NAMALWA (cell line): ENCODE measurements at places on chromosomes 12 and 14.

DNA sequence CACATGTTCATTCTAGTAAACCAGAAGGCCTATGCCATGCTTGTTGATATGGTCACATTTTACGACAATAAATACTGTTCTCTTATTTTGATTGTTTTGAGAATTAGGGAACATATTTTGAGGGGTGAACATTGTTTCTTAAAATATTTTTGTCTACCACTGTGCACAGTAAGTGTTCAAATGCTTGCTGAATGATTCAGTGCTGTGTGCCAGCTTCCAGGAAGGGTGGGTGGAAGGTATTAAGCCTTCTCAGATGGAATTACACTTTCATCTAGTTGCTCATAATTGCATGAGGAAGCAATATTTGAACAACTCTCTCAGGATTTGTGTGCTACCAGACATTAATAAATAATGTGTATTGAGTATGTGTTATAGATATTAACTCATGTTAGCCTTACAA lies 15.5 kb upstream of the TMX1 start:
- no peak for DNase-seq

- no peak for DNase-seq
Observed at GRCh38 chr12:95624589-95624988, 73.3 kb upstream of the USP44 start.

DNA sequence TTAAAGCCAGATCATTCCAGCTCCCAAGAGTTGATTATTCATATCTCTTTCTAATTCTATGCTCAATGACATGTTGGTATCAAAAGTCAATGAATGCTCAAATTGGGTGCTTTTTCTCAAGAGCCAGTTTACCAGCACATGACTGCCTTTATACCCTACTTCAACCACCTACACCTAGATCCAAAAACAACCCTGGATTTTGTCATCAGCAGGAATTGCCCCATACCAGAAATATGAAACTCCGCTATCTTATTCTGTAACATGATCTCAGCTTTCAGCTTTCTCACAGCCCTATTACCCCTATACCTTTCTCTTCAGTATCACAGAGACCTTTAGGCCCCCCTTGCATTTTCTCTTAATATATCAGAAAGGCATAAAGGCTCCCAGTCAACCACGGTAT lies 32.3 kb upstream of the ESR2 start:
- DNase-seq = no peak

- no peak for DNase-seq
Observed at GRCh38 chr14:68694516-68695235, 98.2 kb downstream of the ZFP36L1 start.

- DNase-seq = no peak
Observed at GRCh38 chr14:101072531-101072930, 169.0 kb upstream of the RTL1 start.

DNA sequence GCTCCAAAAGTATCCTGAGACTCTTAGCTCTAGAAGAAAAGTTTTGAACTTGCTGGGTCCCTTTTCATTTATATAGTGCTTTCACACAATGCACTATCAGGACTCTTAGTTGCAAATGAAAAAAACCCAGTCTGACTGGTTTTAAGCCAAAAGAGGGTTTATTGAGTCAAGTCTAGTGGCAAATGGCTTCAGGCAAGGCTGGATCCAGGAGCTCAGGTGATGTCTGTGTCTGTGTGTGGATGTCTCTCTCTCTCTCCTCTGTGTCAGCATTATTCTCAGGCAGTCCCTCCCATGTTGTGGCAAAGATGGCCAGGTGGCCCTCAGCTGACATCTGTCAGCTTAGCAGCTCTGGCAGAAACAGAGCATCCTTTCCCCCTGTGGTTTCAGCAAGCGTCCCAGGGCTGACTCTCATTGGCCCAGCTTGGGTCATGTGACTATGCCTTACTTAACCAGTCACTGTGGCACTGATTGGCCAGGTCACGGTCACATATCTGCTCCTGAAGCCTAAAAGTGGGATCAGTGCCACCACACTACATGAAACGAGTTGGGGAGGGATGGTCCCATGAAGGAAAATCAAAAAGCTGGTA lies 6.2 kb downstream of the TMEM120B start:
- peak; percentile 76 for DNase-seq
